ENCODE measurements at places on chromosomes 6 and 20. TPM values are rescaled to one million over a fixed set of nuclear protein-coding genes. Genes with fewer than 3 reads are reported as not detected.

DNA sequence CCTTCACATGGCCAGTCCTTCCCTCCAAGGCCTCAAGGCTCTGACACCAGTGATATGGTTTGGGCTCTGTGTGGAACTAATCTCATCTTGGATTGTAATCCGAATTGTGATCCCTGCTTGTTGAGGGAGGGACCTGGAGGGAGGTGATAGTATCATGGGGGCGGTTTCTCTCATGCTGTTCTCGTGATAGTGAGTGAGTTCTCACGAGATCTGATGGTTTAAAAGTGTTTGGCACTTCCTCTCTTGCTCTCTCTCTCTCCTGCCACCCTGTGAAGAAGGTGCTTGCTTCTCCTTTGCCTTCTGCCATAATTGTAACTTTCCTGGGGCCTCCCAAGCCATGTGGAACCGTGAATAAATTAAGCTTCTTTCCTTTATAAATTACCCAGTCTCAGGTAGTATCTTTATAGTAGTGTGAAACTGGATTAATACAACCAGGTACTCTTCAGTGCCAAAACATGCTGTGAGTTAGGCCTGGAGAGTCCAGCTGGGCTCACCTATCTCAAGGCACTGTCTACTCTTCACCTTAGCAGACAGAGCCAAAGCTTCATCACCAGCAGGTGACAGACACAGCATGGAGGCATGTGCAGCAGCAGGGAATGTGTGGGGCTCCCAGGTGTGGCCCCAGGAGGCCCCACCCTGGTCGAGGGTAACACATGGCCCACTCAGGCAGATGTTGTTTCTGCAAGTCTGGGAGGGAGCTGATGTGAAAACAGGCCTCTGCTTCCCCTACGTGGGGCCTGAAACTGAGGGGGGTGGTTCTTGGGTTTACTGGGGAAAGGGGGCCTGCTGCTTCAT, 97.5 kb upstream of the CDYL start:
- no peak for DNase-seq

GRCh38 chr6:154632119-154632518, 101.1 kb upstream of the SCAF8 start:
- no peak for DNase-seq

DNA sequence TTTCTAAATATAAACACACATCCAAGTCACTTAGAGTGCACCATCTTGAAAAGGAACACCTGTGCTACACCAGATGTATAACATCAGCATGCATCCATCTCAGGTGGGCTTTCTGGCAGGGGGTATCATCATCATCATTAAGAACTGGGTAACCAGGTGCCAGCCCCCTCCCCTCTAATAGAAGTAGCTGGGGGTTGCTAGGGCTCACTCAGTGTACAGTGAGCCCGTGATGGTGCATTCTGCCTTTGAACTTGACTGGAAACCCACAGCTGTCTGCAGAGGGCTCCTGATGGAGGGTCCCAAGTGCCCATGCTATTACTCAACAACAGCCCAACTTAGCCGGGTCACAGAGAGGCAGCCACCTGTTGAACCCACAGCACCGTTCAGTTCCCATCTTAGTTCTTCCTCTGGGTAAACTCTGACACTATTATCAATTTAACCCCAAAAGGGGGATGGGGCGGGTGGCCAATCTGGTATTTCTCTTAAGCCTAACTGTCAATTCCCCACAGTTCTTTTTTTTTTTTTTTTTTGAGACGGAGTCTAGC, 32.7 kb upstream of the CCND3 start:
- DNase-seq = no peak

- no peak for DNase-seq
Observed at GRCh38 chr6:134358320-134358719, 40.4 kb upstream of the SGK1 start.

- no peak for DNase-seq
Observed at GRCh38 chr6:8414844-8415243, 20.5 kb downstream of the SLC35B3 start.

GRCh38 chr6:106272287-106272686, 53.3 kb downstream of the ATG5 start:
- DNase-seq = no peak

GRCh38 chr6:167079853-167080297, 43.0 kb upstream of the CCR6 start:
- no peak for DNase-seq

- DNase-seq = no peak
Observed at GRCh38 chr6:150142097-150142669, 661 bp upstream of the PPP1R14C start.

- DNase-seq = no peak
Observed at GRCh38 chr20:1368448-1369199, 24.2 kb downstream of the FKBP1A start.

DNA sequence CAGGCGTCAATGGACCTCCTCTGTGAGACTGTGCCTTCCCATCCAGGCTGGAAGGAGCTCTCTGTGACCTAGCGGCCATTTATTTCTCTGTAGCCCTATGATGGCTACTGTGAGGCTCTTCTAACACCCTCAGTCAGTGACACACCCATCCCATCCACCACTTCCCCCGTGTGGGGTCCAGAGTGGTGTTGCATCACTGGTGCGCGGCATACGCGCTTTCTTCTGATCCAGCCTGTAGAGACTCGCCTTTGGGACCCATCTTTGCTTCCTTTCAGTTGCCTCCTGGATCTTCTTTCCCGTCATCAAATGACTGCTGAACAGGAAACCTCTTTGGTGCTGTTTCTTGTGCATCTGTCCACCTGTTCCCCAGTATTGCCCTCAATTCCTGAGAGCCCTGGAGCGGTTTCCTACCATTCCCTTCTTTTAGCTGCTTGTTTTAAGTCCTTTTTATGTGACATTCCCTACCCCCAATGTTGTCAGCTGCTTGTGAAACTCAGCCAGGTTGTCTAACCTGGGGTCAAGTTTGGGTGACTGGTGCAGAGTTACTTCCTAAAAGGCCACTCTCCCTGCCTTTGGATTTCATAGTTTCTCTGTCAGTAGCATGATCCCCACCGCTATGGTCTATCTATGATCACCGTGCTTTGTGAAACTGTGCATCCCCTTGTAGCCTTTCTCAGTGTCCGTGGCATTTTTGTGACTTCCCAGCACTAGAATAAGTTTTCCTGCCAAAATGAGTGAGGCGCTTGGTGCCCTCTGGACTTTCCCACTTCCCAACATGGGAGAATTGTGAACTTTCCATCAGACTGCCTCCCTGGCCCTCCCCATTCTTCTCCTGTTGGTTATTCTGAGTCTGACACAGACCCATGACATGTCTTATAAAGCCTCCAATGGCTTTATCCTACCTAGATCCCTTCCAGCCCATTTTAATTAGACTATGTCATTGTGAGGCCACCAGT, 5.7 kb downstream of the PRR3 start:
- DNase-seq = no peak

- no peak for DNase-seq
Observed at GRCh38 chr6:17015144-17015543, 86.7 kb upstream of the STMND1 start.

GRCh38 chr20:62925076-62925419, 1.3 kb downstream of the DIDO1 start:
- no peak for DNase-seq

DNA sequence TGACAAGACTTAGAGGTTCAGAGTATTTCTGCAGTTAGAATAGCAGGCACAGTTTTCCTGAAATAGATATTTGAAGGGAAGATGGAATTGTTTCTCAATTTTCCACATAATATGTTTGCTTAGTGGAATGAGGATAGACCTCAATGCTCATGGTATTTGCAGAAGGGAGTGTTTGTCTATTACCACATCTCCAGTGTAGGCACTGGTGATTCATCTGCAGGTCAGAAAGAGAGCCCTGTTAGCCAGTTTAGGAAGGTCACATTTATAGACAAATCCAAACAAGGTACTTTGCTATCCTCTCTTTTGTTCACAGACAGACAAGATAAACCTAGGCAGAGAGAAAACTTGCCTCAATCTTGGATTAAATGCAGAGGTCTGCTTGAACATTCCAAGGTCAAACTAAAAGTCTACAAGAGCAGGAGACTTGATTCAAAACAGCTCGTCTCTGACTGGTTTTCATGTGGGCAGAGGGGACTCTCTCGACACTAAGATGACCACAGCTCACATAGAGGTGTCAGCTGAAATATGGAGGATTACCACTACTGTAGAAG, 22.8 kb downstream of the ISM1 start:
- no peak for DNase-seq

DNA sequence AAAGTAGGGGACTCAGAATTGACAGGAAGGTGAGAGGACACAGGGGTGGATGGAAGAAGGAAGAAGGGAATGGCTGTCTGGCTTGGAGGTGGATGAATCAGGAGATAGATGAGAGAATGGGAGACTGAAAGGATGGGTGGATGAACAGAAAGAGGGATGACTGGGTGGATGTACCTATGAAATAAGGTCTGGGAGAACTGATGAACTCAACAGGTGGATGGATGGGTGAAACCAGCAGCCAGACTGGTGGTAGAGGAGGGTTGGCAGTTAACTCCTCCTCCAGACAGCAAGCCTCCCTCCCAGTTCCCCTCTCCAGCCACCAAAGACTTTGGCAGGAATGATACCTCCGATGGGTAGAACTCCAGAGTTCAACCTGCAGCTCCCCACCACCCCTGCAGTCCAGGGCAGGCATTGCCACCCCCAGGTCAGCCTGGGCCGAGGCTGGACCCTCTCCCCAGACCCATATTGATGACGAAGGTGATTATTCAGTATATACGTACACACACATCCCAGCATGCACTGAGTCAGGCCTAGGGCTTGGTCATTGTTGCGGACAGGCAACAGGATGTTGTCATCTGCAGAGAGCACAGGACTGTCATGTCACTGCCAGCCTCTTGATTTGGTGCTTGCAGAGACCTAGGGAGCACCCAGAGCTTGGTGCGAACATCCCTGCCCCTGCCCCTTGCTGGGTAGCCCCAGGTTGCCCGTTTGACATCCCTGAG, 2.0 kb downstream of the SUN5 start:
- DNase-seq = no peak

DNA sequence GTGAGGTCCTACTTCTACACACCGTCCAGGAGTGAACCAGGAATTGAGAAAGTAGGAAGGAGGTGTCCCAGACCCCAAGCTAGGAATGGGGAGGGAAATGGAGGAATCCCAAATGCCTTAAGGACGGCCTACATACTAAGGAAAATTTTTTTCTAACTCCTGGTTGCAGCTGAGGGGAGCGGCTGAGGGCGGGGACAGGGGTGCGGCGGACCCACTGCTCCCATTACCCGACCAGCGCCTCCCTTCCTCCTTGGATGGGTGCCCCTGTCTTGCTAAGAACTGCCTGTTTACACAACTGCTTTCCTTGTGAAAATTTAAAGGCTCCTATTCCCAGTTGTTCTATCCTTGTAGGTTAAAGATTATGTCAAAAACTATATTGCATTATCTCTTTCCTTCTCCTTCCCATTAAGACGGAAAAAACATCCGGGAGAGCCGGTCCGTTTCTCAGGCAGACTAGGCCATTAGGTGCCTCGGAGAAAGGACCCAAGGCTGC, 699 bp upstream of the HSPA1B start:
- DNase-seq = no peak

- DNase-seq = no peak
Observed at GRCh38 chr20:17995967-17996819, 27.4 kb downstream of the MGME1 start.

GRCh38 chr6:82072751-82073150, 174.8 kb downstream of the IBTK start:
- DNase-seq = no peak

DNA sequence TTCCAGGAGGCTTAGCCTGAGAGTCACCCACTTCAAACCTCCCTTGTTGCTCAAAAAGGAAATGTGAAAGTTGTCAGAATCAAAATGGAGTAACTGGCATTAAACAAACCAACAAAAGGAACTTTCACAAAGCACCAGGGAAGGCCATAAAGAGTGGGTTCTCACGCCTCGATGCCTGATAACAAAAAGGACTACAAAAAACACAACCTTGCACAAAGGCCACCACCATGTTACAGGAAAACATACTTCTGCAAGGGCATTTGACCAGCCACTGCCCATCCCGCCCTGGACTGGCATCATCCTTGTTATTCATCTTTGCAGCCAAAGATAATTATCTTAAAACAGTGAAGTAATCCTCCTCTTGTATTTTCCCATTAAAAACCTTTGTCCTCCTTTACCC, 34.8 kb downstream of the RNASET2 start:
- DNase-seq = no peak

- no peak for DNase-seq
Observed at GRCh38 chr20:33337119-33337518, 54.1 kb downstream of the BPIFB1 start.

GRCh38 chr6:36724514-36725390, 27.1 kb downstream of the RAB44 start:
- peak; percentile 89 for DNase-seq

- DNase-seq = no peak
Observed at GRCh38 chr6:29864037-29864810, 36.6 kb downstream of the HLA-G start.

GRCh38 chr6:95318137-95318536, 259.2 kb upstream of the MANEA start:
- no peak for DNase-seq

- no peak for DNase-seq
Observed at GRCh38 chr6:34518669-34519365, 37.3 kb downstream of the SPDEF start.

DNA sequence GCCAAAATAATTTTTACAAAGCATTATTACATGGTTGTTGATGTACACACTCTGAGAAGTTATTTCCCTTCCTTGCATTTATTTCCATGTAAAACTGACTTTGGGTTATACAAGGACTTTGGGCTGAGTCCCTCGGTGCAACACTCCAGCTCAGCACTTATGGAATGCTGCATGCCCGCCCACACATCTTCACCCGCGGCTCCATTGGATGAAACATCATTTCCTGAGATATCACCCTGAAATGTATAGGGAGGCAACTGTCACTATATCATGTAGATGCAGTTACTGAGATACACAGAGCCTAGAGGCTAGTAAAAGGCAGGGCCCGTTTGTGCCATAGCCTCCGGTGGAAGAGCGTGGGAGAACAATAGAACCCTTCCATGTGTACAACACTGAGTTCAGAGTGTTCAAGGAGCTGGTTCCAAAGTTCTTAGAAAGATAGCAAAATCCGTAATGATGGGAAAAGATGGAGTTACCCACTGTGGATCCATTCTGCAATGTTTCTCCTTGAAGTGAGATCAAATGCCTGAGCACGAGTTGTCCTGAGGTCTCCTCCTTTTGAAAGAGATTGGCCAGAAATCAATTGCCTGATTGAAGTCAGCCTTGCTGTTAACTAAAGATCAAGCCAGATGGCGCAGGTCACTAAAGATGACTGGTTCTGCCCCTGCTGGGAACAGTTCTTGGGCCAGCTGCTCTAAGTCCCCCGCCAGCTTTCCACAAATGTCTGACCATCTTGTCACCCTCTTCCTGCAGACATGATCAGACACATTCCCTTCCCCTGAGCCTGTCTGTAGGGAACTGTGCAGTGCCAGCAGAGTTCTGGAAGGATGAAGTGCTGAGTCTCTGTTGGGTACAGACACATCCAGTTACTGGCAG, 100.9 kb upstream of the IYD start:
- no peak for DNase-seq

- no peak for DNase-seq
Observed at GRCh38 chr6:44162876-44163625, 4.4 kb downstream of the CAPN11 start.

- DNase-seq = no peak
Observed at GRCh38 chr20:6709910-6710595, 57.4 kb upstream of the BMP2 start.

Gene HLA-DQA2
- 0.96 TPM for total RNA-seq

Gene FAM184A
- 4.4 TPM for total RNA-seq

Gene KIF25
- total RNA-seq = 0.60 TPM

Gene OR12D3
- total RNA-seq = not detected

Gene MDC1
- total RNA-seq = 6.2 TPM

Gene CST1
- total RNA-seq = not detected

Gene HSPA1B
- total RNA-seq = 326 TPM

Gene NHSL1
- total RNA-seq = 15.9 TPM

Gene FABP7
- not detected for total RNA-seq

Gene SIRPB2
- 13.6 TPM for total RNA-seq

Gene CENPW
- not detected for total RNA-seq

Gene ARG1
- not detected for total RNA-seq

Gene TGM3
- not detected for total RNA-seq

Gene KHDC1L
- not detected for total RNA-seq

All from omental fat pad (tissue), 4 donors.